ENCODE measurements at places on chromosomes 6 and 20. TPM values are rescaled to one million over a fixed set of nuclear protein-coding genes. Genes with fewer than 3 reads are reported as not detected.

SLC17A4 gene
- not detected for total RNA-seq

BPIFB2 gene
- total RNA-seq: not detected

ADGRF1 gene
- not detected for total RNA-seq

HLA-DQA2 gene
- not detected for total RNA-seq

MEI4 gene
- not detected for total RNA-seq

FRK gene
- 0.13 TPM for total RNA-seq
